ENCODE measurements at places on chromosomes 3 and 15. TPM values are rescaled to one million over a fixed set of nuclear protein-coding genes. Genes with fewer than 3 reads are reported as not detected.
A peak's percentile ranks its signal among the peaks of the same experiment; 100 is the strongest.

- DNase-seq: no peak
Measured at GRCh38 chr3:85864896-85865295, 906.1 kb downstream of the CADM2 start.

DNA sequence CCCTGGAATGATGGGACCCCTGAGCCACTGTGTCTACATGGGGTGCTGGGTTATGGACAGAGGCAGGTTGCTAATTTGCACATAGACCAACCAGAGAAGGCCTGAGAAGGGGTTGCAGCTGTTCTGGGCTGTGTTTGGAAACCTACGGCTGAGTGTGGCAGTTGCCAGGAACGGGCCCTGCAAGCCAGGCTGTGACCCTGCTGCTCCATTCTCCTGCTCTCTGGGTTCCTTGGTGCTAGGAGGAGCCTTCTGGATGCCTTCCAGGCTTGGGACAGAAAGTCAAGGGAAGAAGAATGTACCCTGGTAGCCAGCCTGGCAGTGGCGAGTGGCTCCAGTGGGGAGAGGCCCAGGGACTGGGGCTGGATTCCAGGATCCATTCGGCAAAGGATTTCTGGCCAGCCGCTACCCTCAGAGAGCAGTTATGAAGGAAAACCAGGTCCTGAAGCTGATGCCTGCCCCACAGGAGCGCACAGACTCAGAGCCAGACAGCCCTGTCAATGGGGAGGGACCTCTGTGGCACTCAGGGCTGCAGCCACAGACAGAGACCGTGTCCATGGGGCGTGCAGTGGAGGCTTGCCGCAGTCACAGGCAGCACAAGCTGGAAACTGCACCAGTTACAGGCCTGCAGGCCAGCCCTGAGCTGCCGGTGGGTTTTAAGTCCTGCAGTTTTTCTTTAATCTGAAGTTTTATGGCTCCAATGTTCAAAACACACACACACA is 55.1 kb upstream of the ACAD9 start:
- no peak for DNase-seq

DNA sequence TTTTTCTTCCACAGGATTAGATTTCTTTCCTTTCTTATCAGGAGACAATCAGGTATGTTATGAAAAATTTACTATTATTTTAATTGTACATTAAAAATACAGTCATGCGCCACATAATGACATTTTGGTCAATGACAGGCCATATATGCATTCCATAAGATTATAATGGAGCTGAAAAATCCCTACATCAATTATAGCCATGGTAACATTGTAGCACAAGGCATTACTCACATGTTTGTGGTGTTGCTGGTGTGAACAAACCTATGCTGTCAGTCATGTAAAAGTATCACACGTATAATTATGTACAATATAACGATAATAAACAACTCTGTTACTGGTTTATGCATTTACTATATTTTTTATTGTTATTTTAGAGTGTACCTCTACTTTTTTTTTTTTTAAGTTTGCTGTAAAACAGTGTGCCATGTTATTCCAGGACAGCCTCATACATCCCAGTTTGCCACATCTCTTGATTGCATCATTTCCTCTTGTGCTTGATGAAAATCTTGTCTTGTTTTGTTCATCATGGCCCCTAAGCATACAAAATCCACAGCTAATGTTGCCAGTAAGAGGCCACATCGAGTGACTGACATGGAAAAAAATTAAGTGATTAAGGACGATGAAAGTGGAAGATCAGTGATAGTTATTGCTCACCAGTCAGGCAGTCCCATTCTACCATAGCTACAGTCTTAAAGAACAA is 21.4 kb downstream of the CALML4 start:
- DNase-seq: no peak

GRCh38 chr3:107662124-107662507 is 139.4 kb downstream of the BBX start:
- peak; percentile 25 for DNase-seq

- DNase-seq: peak; percentile 50
Measured at GRCh38 chr3:87082796-87083440, 92.0 kb upstream of the VGLL3 start.

DNA sequence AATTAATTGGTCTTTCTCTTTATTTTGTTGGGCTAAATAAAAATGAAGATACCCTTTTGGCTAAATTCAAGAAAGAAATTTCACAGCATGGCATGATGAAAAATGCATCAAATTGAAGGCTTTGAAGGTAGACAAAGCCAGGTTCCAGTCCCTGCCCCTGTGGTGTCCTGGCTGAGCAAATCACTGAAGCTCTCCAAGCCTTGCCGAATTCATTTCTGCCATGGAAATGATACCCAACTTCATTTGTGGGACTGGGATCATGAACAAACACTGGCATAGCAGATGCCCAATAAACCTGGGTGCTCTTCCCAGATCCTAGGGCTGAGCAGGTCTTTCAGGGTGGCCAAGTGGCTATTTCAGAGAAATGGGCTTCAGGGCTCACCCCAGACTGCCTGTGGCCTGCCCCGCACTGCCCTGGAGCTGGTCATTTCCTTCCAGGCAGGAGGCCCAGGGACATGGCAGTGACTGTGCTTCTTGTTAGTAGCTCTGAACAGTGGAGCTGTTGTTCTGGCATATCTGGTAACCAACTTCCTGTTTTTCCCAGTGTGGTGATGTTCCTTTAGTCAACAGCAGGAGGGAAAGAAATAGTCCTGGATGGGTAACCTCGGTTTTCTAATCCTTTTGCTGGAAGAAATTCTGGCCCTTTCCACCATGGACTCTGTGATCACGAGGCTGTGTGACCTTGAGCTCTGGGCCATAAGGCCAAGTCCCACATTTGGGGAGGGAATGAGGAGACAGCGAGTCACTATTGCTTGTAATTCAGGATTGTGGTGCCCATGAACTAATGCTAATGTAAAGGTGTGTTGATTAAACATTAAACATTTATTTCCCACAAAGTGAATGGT is 47.6 kb downstream of the CTDSPL start:
- no peak for DNase-seq

DNA sequence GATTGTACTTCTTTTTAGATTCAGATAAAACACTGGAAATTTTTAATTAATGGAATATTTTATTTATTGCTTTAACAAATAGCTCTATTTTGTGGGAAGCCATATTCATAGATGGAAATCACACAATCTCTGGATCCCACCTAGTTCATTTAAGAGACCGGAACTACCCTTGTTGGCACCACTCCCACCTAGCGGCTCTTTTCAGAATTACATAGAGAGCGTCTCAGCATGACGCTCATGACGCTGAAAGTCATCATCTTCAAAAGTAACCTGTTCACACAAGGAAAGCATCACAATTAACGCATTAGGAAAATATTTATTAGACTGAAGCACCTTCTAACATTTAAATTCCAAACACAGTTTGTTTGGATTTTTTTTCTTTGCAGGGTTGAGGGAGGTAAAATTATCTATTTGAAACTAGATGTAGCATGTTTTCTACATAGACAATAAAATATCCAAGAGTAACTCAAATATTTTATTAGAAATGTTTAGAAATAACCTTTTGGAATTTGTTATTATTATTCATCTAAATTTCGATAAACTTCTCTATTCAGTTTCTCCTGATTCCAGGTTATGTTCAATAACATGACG is 214.9 kb upstream of the ARRDC4 start:
- no peak for DNase-seq

DNA sequence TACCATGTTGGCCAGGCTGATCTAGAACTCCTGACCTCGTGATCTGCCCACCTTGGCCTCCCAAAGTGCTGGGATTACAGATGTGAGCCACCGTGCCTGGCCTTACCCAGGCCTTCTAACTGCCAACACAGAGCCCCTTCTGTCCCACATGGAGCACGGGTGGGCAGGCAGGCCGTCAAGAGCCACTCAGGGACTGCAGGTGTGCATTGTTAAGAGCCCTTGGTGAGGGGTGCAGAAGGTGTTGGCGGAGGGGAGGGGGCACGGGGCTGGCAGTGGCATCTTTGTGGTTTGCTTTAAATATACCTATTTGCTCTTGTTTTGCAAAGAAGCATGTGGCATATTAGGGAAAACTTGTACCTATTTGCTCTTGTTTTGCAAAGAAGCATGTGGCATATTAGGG is 37.3 kb downstream of the SMAD6 start:
- DNase-seq: no peak

DNA sequence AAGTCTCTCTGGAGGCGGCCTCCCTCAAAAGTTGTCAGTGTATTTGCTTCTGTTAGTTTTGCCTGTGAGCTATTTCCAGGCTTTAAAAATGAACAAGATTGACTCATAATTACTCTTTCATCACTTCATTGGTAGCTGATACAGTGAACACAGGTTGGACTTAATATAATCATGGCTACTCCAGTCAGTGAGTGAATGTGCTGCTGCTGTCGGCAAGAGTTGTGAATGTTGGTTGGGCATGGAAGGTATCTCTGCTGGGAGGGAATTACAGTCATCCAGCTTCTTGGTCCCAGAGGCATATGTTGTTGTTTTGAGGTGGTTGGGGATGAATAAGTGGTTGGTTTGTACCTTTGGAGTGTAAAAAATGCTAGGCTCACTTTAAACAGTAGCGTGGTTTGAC is 11.5 kb downstream of the TCF12 start:
- no peak for DNase-seq

GRCh38 chr3:30567139-30567753 is 39.2 kb upstream of the TGFBR2 start:
- DNase-seq: no peak

MESP2 gene
- polyA plus RNA-seq: 0.35 TPM

DPH3 gene
- polyA plus RNA-seq: 25.8 TPM

LMOD3 gene
- polyA plus RNA-seq: 182 TPM

WNT5A gene
- 10.6 TPM for polyA plus RNA-seq

CAMP gene
- 1.5 TPM for polyA plus RNA-seq

SCN11A gene
- polyA plus RNA-seq: 2.5 TPM

GOLGA6B gene
- polyA plus RNA-seq: 0.75 TPM
